NCI-H82 (cell line): ENCODE measurements at places on chromosomes 16 and 17.

GRCh38 chr17:63675607-63676546, 24.0 kb downstream of the LIMD2 start:
- DNase-seq, result no peak

- DNase-seq, result no peak
These were observed 21.9 kb upstream of the SSTR2 start for GRCh38 chr17:73142872-73143381.

DNA sequence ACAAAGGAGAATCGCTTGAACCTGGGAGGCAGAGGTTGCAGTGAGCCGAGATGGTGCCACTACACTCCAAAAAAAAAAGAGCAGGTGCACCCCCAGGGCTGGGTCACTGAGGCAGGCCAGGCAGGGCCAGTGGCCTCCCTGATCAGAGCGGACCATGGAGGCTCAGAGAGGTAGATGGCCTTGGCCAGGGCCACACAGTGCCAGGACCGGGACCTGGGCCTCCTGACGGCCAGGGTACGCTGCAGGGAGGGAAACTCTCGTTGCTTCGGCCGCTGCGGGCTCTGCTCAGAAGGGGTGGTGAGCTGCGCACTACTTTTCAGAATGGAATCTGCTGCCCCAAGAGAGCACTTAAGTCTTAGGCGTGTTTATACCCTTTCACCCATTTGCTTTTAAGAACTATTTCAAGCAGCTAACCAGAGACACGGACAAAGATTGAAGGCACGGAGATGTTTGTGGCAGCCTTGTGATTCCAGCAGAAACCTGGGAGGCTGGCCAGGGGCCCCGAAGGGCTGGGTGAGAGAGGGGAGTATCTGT, 17.1 kb downstream of the MYO1C start:
- no peak for DNase-seq

DNA sequence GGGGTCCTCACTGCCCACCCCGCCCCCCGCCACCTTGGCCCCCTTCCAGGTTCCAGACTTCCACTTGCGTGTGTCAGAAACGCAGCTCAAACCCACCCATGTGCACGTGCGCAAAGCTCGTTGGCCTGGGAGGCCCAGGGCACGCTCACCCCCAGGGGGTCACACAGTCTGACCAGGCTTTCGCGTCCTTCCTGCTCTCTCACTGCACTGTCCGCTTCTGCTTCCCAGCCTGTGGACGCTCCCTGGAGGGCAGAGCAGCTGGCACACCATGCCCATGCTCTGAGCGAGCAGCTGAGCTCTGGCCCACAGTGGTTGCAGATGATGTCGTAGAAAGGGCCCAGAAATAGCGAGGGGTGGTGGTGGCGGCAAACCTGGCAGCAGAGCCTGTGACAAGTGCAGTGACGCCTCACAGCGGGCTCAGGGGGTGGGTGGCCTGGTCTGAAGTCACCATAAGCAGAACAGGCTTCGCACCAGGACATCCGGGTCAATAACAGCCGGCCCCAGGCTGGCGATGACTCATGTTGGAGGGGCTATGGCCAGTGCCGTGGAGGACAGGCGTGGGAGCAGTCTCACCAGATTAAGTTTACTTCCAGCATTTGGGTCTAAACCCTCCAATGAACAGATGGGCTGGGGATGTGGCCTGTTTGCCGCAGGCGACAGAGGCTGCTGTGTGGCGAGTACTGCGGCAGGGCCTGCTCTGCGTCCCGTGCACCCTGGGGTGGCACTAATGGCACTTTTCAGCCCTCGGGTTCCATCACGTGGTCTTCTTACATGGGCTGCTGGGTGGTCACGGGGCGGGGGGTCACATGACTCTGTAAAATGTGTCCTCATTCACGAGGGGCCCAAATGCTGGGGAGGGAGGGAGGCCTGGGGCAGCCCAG, 49.0 kb downstream of the NT5M start:
- DNase-seq, result peak; percentile 85

GRCh38 chr17:6100146-6100545, 30.0 kb downstream of the WSCD1 start:
- DNase-seq, result no peak

DNA sequence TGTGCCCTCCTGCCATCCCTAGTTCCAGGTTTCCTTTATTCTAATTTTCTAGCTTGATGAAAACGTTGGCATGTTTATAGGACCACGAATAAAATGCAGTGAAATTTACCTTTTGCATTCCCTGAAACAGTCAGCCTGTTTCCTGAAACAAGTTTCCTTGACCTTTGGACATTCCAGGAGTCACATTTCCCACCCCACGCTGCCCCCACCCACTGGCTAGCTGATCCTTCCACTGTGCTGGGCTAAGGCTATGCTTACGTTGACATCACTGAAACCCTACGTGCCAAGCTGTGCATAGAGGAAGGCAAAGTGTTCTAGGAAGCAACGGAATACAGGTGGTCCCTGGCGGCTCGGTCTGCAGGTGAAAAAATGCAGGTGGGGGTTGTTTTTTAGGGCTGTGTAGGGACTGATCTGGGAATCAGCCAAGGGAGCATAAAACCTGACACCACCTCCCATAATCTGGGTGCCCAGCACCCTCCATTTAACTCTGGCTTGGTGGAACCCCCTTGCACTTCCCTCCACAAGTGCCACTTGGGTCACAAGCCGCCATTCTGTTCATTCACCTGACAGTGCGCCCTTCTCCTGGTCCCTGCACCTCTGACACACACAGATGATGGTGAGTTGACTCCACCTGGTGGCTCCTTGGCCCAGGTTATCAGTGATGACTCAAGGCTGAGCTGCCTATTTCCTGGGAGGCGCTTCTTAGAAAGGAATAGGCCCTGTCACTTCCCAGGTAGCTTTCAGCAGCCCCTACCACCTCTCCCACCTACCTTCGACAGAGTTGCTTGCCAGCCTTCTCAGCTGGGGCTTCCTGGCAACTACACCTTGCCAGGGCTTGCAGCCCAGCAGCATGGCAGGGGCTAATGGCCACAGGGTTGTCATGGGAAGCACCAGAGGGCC, 83.7 kb downstream of the N4BP1 start:
- DNase-seq, result peak; percentile 54

DNA sequence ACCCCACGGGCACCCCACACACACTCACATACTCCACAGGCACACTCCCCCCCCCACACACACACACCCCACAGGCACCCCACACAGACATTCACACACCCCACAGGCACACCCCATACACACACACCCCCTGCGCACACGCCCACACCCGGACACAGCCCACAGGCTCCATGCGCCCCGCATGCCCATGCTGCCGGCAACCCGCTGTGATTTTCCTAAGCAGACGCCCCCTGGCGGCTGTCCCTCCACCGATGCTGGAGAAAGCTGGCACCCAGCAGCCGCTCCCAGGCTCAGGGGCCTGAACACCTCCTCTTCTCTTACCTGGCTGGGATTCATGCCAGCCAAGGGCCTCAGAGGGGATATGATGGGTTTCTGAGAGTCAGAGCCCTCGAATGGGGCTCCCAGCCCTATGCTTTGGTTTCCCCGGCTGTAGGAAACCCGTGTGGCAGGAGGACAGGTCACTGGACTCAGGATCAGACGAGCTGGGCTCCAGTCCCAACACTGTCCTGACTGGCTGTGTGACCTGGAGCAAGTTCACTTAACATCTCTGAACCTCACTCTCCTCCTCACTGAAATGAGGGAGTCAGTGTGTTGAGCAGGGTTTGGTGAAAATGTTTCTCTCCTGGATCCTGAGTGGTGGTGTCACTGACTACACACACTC, 19.6 kb upstream of the TNFRSF13B start:
- peak; percentile 90 for DNase-seq

GRCh38 chr16:72197545-72197944, 25.6 kb upstream of the PMFBP1 start:
- DNase-seq, result no peak

DNA sequence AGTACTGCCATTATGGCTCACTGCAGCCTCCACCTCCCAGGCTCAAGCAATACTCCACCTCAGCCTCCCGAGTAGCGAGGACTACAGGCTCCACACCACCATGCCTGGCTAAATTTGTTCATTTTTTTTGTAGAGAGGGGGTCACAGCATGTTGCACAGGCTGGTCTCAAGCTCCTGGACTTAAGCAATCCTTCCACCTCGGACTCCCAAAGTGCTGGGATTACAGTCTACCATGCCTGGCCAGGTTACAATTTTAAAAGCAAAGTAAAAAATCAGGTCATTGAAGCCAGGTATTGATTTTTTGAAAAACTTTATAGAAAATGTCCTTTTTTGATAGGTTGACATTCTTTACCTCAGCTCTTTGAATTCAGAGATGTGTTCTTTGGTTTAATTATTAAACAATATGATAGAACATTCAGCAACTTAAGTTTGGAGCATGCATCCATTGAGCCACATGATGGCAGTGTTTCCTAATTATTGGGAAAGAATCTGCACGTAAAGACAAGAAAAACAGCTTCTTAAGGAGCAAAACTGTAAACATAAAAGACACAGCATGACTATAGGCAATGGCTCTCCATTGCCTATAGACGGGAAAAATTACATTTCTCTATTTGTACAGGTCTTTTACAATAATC, 1.7 kb upstream of the SLC16A11 start:
- DNase-seq, result peak; percentile 78

DNA sequence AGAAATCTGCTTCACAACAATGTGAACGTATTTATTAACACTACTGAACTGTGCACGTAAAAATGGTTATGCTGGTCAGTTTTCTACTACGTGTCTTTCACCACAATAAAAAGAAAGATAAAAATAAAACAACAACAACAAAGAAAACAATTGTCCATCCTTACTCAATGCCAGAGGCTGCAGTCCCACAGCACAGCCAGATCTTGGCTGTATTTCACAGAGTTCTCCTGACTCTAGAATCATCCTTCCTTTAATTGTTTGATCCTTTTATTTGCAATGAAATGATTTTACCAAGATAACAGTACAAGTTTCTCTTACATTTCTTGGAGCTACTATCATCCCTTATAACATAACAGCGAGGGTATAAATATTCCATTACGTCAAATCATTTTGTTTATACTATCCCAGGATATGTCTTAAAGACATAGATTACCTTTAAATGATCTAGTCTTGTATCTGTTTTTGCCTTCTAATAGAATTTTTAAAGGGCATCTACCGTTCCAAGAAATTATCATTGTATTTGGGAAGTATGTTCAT, 103.3 kb downstream of the SLC39A11 start:
- DNase-seq, result no peak

GRCh38 chr16:55035956-55036355, 105.3 kb downstream of the IRX5 start:
- DNase-seq, result no peak

- no peak for DNase-seq
These were observed 5.9 kb upstream of the COL1A1 start for GRCh38 chr17:50207315-50207714.

DNA sequence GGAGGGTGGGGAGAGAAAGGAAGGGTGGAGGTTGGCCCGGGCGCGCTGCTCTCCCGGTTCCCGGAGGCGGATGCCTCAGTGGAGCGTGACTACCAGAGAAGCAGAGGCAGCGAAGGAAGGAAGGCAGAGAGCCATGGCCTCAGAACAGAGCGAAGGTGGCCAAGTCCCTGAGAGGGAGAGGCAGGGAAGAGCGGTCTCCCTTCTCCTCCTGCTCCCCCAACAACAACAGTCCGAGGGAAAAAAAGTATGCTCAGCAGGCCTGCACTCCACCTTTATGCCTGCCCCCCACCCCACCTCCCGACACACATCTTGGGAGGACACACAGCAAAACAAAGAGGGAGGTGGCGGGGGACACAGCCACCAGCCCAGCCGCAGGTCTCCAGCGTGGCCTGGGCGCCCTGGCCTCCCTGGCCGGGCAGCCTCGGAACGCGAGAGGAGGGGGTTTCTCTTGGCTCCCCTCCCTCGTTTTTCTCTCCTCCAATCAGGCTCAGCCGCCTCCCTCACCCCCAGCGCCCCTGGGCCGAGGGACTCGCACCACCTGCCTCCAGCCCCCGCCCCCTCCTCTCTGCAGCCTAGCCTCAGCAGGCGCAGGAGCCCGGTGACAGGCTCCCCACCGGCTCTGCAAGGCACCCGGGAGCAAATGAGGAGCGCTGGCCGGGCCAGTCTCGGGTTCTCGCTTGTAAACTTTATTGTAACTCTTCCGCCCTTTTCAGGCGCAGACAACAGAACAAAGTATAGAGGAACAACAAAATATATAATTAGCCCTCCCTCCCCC, 1.1 kb upstream of the HOXB7 start:
- no peak for DNase-seq

GRCh38 chr17:4724650-4725049, 6.6 kb upstream of the MED11 start:
- no peak for DNase-seq

DNA sequence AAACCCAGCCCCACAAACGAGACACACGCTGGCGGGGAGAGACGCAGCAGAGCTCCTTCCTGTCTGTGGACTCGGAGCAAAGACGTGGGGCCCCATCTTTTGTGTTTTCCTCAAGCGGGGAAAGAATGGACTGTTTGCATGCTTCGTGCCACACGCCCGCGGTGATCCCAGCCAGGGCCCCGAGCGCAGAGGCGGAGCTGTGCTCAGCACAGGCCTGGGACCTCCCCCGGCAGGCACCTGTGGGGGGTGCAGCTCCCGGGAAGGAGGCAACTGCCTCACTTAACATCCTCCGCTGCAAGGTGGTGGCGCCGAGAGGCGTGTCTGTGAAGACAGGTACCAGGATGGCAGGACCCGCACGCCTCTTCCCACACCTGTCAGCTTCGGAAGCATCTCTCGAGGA, 19.1 kb downstream of the TRARG1 start:
- DNase-seq, result no peak

- peak; percentile 35 for DNase-seq
These were observed 27.4 kb downstream of the STH start for GRCh38 chr17:46026166-46027047.

- no peak for DNase-seq
These were observed 7.6 kb upstream of the GFAP start for GRCh38 chr17:44922746-44923470.

- peak; percentile 27 for DNase-seq
These were observed 840 bp upstream of the CD300LB start for GRCh38 chr17:74532115-74532514.

- no peak for DNase-seq
These were observed 27.0 kb downstream of the PIGL start for GRCh38 chr17:16243801-16244567.

- DNase-seq, result no peak
These were observed 37.4 kb upstream of the GNA13 start for GRCh38 chr17:65093930-65094329.
